ENCODE measurements at places on chromosomes 16 and 17. TPM values are rescaled to one million over a fixed set of nuclear protein-coding genes. Genes with fewer than 3 reads are reported as not detected.

DNA sequence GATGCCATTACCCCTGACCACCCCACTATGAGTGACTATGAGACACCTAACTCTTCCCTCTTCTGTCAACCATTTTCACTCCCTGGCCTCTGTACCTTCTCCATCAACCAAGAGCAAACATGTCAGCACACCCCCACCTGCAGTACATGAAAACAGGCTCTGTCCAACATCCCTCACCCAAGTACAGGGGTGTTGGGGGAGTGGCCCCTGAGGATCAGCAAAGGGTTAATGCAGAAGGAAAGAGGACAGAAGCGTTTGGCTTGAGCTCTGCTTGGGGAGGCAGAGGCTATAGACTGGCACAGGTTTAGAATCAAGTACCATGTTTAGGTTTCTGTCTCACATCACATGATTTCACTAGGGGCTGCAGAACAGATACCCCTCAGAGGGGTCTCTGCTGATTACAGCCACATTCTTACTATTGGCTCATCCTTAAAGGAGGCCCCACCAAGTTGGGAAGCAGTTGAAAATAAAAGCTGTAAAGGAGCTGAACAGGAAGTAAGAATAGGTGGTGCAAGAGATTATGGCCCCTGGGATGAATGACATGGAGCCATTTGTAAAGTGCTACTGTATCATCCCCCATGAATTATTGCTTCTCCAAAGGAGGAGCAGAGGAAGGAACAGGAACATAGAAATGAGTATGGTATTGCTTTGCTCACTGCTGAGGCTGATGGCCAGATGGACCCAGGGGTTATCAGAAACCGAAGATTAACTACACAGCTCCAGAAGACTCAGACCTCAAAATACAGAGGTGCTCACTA, 2.4 kb upstream of the PSMC3IP start:
- no peak for ATAC-seq

DNA sequence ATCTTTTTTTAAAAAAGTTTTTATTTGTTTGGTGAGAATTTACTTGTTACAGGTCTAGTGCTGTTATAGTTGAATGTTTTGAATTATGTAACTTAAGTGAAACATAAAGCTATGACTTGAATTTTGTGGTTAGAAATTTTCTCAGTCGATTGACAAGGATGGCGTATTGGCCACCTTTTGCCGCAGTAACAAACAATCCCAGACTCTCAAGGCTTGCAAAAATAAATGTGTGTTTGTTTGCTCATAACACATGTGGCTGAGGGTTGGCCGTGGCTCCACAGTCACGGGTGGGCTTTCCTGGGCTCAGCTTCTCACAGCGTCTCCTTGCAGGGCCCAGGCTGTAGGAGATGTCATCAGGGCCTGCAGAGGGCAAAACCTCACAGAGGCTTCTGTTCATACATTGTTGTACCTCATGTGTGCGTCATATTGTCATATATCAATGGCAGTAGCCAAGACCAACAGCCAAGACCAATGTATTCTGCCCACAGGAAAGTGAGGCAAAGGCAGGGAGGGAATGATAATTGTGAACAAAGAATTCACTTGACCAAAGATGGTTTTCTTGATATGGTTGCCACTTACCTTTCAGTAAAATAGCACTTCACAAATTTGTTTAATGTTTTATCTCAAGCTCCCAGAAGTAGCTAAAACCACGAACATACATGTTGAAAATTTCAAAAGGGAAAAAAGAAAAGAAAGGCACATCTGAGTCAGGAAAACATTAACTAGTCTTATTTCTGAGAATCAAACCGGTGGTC, 93.5 kb downstream of the WWOX start:
- no peak for ATAC-seq

GRCh38 chr17:58960068-58960467, 146.6 kb downstream of the TRIM37 start:
- no peak for ATAC-seq

Gene HOXB9
- total RNA-seq = not detected
